ENCODE measurements at places on chromosomes 1 and 21. TPM values are rescaled to one million over a fixed set of nuclear protein-coding genes. Genes with fewer than 3 reads are reported as not detected.

The SYT6 gene
- total RNA-seq: not detected

The TCHH gene
- total RNA-seq: under 0.01 TPM

The TAS1R1 gene
- total RNA-seq: not detected

The NIBAN1 gene
- total RNA-seq: 26.2 TPM

The ALPL gene
- total RNA-seq: 0.43 TPM

- DNase-seq: no peak
Measured at GRCh38 chr1:65658122-65658521, 134.6 kb upstream of the PDE4B start.

DNA sequence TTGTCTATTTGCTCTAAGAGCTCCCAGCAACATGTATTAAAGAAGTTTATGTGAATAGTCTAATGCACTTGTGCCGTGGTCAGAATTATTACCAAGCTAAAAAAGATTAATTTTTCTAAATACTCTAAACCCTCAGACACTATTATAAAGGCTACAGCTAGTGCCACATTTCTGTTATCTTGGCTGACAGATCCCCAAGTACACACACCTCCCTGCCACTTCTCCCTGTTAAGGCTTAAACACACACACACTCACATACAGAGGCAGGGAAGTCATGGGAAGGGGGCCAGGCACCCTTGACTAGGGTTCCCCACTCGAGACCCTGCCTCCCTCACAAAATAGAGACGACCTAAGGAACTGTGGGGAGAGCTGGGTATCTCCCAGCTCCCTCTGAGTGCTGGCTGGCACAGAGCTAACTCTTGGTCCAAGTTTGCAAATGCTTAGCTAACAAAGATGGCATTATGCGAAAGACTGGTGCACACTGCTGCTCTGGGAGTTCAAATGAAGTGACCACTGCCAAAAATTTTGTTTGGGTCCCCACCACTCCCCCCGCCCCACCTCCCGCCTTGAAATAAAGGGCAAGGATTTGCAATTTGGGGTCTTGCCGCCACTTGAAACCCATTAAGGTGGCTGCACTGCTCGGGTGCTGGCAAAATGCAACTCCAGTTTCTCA lies 9.8 kb downstream of the SSBP3 start:
- no peak for DNase-seq

GRCh38 chr1:20964540-20965484 lies 177.7 kb upstream of the HP1BP3 start:
- DNase-seq: no peak

GRCh38 chr1:34686531-34686930 lies 68.3 kb upstream of the GJB5 start:
- no peak for DNase-seq

DNA sequence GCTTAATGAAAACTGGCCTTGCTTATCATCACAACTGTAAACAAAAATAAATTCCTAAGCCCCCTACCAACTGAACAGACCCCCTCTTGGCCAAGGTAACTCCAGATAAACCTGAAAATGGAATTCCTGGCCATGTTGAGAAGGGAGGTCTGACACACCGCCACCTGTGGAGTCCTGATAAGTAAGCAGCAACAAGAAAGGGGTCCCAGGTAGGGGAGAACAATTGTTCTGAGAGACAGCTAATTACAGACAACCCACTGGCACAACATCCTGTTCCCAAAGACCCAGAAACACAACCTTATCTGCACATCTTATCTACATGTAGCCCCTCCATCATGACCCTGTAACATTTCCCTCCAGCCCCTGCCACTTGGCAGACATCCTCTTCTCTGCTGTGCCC lies 91.2 kb upstream of the TNR start:
- no peak for DNase-seq

GRCh38 chr1:206944703-206945102 lies 1.6 kb downstream of the PIGR start:
- DNase-seq: no peak

DNA sequence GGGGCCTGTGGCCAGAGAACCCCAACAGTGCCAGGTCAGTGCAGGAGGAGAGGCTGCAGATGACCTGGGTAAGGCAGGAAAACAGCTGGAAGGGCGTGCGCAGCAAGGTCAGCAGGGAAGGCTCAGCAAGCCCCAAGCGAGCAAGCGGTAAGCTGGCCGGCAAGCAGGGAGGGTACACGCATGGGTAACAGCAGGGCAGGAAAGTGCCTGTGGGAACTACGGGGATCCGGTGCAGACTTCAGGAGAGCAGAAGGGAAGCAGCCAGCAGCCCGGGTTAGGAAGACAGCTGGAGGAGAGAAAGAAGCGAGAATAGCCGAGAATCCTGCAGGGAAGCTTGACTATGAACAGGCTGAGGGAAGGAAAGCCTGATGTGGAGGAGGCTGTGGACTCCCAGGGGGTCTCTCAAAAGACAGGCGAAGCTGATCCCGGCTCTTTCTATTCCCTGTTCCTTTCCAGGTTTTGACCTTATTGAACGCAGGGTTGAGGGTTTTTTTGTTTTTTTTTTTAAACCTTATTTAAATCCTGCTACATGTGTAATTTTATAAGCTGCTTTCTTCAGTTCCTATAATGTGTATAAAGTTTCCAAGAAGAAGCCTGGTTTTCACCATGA lies 20.9 kb downstream of the UMODL1 start:
- no peak for DNase-seq

GRCh38 chr1:224087286-224087794 lies 26.6 kb upstream of the FBXO28 start:
- no peak for DNase-seq

GRCh38 chr1:8495928-8496401 lies 178.1 kb downstream of the SLC45A1 start:
- DNase-seq: no peak
